NCI-H69 (cell line): ENCODE measurements at places on chromosomes 1 and 21.

- DNase-seq = no peak
These were observed 11.4 kb downstream of the UBASH3A start for GRCh38 chr21:42414928-42415769.

- DNase-seq = peak; percentile 77
These were observed 35.8 kb downstream of the PIK3CD start for GRCh38 chr1:9687120-9687873.

- DNase-seq = no peak
These were observed 1207.5 kb upstream of the ADGRL2 start for GRCh38 chr1:80593197-80593596.

DNA sequence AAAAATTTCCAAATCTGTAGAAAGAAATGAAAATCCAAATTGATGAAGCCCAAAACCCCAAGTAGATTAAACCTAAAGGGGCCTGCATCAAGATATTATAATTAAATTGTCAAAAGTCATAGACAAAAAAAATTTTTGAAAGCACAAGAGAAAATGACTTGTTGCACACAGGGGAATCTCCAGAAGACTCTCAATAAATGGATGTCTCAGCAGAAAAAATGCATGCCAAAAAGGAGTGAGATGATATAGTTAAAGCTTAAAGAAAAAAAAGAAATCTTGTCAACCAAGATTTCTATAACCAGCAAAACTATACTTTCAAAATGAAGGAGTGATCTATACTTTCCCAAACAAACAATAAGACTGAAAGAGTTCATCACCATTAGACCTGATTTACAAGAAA, 393.2 kb upstream of the SPAG17 start:
- no peak for DNase-seq

DNA sequence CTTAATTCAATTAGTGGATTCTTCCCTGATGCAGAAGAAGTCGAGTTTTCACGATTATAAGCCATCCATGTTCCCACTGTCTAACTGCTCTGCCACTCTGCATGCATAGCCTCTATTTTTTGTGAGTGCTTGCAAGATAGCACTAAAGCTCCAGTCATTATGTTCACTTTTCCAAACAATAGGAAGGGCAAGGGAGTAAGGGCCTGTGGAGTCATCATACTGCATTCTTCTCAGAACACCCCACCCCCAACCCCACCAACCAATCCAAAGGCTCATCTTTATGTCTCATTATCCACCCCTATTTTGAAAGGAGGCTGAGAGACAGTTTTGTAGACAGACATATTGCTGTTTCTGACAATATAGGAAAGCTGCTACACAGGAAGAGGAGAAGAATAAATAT, 471.7 kb upstream of the ADGRL2 start:
- no peak for DNase-seq

GRCh38 chr1:163596541-163597258, 274.9 kb downstream of the NUF2 start:
- peak; percentile 37 for DNase-seq
